ENCODE measurements at places on chromosomes 7 and 10.

DNA sequence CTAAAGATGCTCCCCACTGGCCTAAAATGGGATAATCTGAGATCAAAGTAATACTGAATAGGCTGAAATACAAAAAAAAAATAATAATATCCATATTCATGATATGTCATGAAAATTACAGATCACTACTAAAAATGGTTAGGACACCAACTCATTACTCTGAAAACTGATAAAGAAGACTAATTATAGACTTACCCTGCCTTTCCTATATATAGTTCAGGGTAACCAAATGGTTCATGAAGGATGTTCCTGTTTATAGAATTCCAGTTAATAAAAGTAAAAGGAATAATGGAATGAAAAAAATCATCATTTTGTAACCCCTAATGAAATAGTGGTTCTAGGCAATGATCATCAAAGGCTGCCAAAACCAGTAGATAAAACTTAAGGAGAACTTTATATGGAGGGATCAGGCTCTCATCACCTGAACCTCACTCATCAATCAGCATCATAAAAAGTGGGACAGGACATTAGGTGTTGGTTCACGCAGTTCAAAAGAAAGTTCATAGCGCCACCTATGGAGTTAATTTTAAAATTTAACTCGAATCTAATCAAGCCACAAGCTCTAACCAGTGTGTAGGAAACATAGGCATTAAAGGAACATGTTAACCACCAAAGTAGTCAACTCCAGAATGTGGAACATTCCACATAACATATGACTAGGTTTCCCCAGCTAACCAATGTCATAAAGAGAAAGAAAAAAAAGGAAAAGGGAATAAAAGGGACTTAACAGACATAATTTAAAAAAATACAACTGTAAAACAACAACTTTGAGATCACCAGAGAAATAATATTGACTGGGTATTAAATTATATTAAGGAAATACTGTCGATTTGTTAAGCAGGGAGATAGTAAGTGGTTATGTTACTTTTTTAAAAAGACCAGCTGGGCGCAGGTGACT, 35.7 kb downstream of the P4HA1 start:
- no peak for DNase-seq

GRCh38 chr10:72058989-72059842, 29.1 kb downstream of the SPOCK2 start:
- no peak for DNase-seq

DNA sequence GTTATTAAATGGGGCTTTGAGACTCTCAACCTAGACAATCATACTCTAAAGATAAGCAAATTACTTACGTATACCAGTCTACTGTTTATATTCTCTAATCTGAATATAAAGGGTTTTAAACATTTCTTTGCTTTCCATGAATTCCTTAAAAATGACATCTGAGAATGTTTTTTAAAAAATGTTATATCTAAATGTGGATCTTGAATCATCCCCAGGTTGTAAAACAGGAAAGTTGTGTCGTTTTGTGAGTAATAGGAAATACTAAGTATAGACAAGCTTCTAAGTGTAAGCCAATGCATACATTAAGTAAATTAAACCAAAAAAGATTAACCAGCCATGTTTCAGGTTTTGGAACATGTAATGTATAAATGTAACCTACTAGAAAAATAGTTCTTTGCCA, 26.8 kb downstream of the ADD3 start:
- no peak for DNase-seq

DNA sequence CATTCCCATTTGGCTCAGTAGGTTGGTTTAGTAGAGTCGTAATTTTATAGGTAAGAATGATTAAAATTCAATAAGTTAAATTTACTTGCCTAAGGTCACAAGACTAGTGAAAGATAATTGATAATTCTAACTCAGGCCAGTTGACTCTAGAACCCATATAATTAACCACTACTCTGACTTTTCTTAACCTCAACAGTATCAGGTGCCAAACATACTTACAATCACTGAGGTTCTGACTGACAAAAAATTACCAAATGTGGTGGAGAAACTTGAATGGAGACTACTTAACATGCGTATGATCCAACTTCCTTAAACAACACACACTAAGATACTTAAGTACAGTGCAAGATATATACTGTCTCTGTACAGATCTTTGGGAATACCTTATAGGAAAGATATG, 667.3 kb upstream of the SORCS1 start:
- no peak for DNase-seq
